ENCODE measurements at places on chromosomes 3 and 15.

DNA sequence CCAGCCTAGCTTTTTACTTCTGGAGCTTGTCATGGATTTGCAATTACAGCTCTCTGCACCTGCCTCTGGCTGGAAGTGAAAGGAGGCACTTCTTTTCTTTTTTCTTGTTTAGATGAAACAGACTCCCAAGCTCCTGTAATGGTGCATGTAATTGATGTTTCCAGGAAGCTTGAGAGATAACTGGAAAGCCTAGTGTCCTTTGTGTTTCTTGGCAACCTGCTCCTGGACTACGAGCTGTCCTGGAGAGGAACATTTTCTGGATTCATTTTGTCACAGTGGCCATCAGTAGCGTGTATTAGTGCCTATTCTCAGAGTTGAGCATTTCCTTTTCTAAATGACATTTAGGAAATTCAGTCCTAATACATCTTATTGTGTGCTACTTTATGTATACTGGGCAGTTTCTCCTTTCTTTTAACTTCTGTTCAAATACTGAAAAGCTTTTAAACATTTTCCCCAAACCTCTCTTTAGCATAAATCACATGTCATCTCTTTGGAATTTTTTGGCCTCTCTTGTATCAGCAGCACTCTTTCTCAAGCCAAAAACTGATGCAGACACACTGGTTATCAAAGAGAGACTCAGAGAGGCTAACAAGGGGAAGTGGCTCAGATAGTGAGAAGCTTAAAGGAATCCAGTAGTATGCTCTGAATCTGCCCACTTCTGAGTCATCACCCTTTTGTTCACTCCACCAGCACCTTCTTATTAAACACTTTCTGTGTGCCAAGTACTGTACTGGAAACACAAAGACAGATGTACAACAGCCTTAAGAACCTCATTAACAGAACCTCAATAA, 62.6 kb upstream of the SLC2A2 start:
- peak; percentile 13 for DNase-seq

- DNase-seq: no peak
Measured at GRCh38 chr15:41233367-41233771, 2.3 kb downstream of the CHP1 start.

GRCh38 chr3:129278966-129279906, 566 bp downstream of the HMCES start:
- DNase-seq: peak; percentile 69

- DNase-seq: no peak
Measured at GRCh38 chr3:187016639-187017345, 86.5 kb downstream of the ST6GAL1 start.

DNA sequence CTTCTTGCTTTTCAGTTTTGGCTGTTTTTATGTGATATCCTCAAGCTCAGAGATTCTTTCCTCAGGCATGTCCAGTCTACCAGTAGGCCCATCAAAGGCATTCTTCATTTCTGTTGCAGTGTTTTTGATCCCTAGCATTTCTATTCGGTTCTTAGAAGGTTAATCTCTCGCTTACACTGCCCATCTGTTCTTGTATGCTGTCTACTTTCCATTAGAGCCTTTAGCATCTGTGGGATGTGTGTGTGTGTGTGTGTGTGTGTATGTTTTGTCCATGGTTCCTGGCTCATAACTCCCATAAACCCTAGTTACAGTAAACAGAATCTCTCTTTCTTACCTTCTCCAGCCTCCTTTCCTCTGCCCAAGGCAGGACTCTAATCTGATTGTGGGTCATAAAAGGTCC, 5.1 kb upstream of the SLC22A13 start:
- no peak for DNase-seq

DNA sequence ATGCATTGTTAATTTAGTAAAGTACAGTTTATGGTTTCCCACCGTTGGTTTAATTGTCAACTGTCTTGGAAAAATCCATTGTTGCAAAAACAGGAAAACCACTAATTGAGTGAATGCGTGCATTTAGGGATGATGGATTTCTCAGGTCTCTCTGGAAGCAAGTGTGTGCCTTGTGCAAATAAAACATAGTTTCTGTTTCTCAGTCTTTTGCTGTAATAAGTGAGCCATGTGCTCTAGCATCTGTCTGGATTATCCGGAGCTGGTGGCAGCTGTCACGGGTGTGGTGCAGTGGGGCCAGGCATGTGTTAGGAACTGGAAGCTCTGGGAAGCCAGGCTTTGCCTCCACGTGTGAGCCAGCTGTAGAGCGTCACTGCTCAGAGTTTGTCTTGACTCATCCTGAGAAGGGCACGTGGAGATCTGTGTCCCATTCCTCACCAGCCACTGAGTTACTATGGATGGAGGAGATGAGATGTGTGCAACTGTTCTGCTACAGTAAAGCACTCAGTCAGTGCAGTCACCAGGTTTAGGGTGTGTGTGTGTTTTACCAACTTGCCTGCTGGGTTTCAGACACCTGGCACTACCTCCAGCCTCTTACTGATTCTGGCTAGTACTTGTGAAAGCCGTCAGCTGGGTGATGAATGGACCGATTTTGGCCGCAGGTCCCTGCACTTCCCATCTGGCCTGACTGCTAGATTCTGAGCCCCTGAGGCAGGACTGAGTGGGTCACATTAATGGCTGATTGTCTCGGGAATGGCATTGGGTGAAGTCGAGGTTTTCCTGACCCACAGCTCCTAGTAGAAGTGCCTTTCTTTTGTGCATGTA, 7.2 kb downstream of the APBA2 start:
- no peak for DNase-seq

GRCh38 chr3:147760085-147760484, 350.9 kb downstream of the ZIC1 start:
- DNase-seq: no peak

DNA sequence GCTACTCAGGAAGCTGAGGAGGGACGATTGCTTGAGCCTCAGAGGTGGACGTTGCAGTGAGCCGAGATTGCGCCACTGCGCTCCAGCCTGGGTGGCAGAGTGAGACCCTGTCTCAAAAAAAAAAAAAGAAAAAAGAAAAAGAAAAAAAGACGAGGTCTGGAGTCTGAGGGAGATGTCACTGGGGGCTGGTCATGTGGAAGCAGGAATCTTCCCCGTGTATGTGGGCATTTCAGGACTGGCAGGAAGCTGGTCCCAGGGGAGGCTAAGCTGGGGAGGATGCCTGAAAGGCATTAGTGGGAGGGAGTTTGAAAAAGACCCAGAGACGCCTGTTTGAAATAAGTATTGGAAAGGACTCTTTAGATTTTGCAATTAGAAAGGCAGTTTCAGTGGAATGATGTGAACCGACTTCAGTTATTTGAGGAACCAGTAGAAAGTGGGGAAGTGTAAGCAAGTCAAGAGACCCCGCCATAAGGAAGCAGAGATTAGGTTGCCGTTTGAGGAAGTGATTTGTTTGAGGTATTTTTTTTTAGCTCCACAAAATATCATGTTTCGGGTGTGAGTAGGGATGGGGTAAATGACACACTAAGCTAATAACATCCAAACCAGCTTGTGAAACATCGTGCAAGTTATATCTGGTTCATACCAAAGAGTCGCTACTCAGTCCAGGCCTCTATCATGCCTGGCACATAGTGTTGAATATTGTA, 55.5 kb downstream of the ST6GAL1 start:
- DNase-seq: no peak

GRCh38 chr3:128041344-128041743, 10.9 kb upstream of the SEC61A1 start:
- no peak for DNase-seq

DNA sequence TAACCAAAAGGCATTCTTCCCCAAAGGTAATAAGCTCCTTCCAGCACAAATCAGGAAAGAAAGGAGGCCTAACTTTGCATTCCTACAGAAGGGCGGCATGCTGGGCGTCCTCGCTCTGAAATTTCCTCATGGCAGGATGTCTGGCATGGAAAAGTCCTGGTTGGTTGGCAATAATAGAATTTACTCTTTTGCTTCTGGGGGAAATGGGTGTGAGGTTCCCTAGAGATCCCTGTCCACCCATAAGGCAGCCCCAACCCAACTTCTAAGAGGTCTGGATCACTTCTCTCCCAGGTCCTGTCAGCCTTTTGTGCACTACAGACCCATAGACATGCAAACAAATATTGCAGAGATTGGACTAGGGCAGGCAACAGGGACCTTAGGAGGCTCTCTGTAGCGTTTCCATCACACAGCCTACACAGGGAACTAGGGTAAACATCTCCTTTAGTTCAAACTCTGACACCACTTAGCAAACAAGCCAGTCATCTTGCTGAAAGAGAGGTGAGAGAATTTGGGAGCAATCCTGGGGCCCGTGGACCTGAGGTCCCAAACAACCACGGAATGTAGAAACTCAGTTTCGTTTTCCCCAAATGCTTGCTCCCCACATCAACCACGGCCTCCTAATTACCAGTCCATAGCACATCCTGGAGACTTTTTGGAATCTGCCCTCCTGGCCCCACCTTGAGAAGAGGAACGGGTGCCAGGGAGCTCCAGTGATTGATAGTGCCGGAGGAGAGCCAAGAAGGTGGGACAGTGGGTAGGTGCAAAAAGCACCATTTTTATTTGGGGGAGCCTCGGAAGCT, 2.1 kb downstream of the ZIC4 start:
- no peak for DNase-seq

- no peak for DNase-seq
Measured at GRCh38 chr3:106814231-106814630, 563.0 kb upstream of the CCDC54 start.

- no peak for DNase-seq
Measured at GRCh38 chr3:30729512-30729911, 123.1 kb downstream of the TGFBR2 start.

- no peak for DNase-seq
Measured at GRCh38 chr3:99640214-99640851, 1.9 kb downstream of the COL8A1 start.

GRCh38 chr3:88589138-88589537, 439.4 kb downstream of the C3orf38 start:
- no peak for DNase-seq

- DNase-seq: no peak
Measured at GRCh38 chr3:73148682-73149081, 87.2 kb downstream of the EBLN2 start.

- DNase-seq: no peak
Measured at GRCh38 chr3:7754653-7755441, 746.8 kb upstream of the LMCD1 start.

DNA sequence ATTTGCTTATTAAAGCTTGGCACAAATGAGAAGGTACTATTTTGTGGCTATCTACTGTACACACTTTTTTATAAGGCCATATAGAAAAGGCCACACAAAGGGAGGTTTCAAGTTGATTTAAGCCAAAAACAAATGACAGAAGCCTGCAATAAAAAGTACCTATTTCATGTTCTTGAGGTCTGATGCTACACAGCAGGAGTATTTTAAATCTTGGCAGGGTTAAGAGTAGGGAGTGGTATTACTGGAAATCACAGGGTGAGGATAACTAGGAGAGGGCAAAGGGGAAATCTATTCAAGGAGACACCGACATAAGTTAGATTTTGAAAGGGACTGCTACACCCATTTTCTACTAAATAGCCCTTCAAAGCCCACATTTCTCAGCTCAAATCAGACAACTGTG, 146.2 kb downstream of the GREM1 start:
- DNase-seq: no peak

DNA sequence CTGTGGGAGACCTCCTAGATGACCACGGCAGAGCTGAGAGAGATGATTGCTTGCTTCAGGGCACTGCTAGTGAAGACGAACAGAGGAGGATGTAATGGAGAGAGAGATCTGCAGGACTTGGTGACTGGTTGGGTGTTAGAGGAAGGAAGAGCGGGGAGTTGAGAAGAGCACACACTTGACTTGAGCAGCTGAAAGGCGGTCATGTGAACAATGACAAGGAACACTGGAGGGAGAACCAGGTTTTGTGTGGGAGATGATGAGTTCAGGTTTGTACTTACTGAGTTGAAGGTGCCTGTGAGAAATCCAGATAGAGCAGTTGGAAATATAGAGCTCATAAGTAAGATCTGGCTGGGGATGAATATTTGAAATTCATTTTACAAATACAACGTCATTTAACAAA, 40.3 kb downstream of the CDAN1 start:
- DNase-seq: no peak

DNA sequence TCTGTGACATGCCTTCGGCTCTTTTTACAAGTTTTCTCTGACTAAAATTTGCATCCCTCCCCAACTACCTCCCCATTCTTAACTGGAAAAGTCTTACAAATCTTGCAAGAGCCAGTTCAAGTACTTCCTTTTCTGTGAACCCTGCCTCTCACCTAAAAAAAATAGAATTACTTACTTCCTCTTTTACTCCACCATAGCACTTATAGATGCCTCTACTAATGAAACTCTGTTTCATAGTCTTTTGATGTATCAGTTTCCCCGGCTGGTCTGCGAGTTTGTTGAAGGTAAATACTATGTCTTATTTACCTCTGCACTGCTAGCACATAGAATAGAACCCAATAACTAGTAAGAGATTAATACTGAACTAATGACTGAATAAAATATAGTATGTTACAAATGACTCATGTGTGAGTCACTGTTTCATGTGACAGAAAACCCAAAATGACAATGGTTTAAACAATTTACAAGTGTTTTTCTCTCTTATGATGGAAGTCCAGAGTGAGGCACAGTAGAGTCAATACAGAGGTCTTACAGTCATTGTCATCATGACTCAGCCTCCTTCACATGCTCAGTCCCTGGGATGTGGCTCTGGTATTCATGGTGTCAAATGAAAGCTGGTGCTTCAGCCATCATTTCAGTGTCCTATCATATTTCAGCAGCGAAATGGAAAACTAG, 393.5 kb downstream of the RSL24D1 start:
- DNase-seq: peak; percentile 26

DNA sequence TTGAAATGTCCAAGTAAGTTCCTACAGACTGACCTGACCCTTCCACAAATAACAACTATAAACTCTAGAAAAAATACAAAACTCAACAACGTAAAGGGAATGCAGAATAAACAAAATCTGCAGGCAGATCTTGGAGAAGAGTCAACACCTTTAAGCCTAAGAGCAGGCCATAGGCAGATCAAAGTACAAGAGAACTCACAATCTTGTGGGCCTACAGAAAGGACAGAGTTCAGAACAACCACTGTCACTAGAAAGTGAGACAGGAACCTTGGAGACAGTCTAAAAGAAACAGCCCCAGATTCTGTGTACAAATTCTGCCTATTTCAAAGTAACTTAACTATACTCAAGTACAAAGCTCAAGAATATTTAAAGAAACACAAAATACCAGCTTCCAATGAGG, 31.0 kb downstream of the NEK4 start:
- no peak for DNase-seq

- DNase-seq: no peak
Measured at GRCh38 chr3:72890166-72890925, 2.5 kb downstream of the GXYLT2 start.

DNA sequence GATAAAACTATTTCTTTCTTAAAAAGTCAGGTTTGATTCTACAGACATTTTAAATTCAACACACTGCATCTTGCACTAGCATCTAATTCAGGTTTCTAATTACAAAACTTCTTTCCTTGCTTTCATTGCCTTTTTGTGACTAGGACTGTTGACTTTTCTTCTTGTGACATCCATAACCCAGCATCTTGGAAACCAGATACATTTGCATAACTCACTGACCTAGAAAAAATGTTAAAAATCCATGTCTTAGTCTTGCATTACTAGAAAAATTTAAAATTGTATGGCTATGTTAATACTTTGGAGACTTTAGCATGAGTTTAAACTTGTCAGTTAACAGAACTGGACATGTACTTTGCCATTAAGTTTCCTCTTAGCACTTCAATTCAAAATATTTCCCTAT, 72.7 kb downstream of the DTWD1 start:
- DNase-seq: no peak
